ENCODE measurements at places on chromosomes 12 and 14. TPM values are rescaled to one million over a fixed set of nuclear protein-coding genes. Genes with fewer than 3 reads are reported as not detected.

The LALBA gene
- not detected for total RNA-seq

The CLEC9A gene
- total RNA-seq: not detected

The FAM181A gene
- total RNA-seq: not detected

The PIANP gene
- total RNA-seq: 0.13 TPM

The HEATR5A gene
- 22.0 TPM for total RNA-seq

The GRIP1 gene
- total RNA-seq: 9.2 TPM

The STON2 gene
- total RNA-seq: 0.36 TPM

The KRT74 gene
- not detected for total RNA-seq

The L2HGDH gene
- 15.0 TPM for total RNA-seq

The ETV6 gene
- 17.2 TPM for total RNA-seq

The TMEM19 gene
- 72.8 TPM for total RNA-seq

The ANKRD33 gene
- total RNA-seq: 0.21 TPM

The SLC6A13 gene
- 0.57 TPM for total RNA-seq

- DNase-seq: no peak
Measured at GRCh38 chr14:51931308-51931707, 58.0 kb upstream of the RTRAF start.

GRCh38 chr12:3043406-3043805 lies 33.8 kb upstream of the TSPAN9 start:
- DNase-seq: no peak

- no peak for DNase-seq
Measured at GRCh38 chr12:12446786-12447185, 89.9 kb downstream of the BORCS5 start.

DNA sequence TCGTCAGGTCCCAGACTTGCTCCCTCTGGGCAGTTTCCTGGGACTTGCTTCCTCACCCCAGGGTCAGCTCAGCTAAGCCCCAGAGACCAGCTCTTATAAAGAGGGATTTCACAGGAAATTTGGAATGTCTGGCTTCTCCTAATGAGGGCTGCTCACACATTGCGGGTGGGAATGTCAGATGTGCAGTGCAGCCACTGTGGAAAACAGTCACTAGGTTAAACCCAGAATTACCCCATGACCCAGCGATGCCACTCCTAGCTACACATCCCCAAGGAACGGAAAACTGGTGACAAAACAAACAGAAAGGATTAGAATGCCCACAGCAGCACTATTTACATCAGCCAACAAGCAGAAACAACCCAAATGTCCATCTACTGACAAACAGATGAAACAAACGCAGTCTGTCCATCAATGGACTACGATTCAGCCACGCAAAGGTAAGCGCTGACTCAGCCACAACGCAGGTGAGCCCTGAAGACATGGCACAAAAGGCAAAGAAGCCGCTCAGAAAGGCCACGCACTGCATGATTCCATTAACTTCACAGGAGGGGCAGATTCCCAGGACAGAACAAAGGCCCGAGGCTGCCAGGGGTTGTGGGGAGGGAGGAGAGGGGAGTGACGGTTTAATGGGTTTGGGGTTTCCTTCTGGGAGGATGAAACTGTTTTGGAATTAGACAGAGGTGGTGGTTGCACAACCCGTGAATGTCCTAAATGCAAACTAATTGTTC lies 63.0 kb downstream of the NCOR2 start:
- DNase-seq: no peak

DNA sequence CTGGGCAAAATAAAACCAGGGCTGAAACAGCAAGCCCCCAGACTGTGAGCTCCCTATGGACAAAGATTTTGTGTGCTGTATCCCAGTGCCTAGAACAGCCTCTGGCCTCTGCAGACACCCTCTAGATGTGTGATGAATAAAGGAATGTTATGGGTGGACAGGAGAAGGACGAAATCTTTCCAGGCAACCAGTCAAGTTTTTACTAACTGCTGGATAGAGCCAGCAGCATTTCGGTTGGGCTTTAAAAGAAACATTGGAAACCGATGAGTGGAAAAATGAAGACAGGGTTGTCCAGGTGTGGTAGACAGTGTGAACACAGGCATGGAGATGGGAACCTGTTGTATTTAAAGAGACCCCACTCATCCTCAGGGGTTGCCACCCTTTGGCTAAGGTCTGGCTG lies 4.0 kb downstream of the CHGA start:
- DNase-seq: no peak

DNA sequence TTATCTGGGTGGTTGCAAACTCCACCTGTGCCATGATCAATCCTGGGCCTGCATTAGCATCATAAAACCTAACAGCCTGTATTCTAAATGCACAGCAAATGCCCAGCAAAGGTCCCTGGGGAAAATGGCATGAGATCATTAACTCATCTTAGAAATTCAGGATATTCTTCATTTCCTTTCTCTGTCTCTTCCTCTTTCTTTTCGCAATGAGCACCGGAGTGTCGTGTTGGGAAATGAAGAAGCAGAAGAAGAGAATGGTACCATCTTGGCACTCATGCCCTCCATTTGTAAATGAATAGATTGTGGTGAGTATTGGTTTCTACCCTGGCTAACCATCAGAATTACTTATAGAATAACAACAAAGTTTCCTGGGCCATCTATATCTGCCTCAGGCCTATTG lies 193.6 kb downstream of the GALC start:
- no peak for DNase-seq

DNA sequence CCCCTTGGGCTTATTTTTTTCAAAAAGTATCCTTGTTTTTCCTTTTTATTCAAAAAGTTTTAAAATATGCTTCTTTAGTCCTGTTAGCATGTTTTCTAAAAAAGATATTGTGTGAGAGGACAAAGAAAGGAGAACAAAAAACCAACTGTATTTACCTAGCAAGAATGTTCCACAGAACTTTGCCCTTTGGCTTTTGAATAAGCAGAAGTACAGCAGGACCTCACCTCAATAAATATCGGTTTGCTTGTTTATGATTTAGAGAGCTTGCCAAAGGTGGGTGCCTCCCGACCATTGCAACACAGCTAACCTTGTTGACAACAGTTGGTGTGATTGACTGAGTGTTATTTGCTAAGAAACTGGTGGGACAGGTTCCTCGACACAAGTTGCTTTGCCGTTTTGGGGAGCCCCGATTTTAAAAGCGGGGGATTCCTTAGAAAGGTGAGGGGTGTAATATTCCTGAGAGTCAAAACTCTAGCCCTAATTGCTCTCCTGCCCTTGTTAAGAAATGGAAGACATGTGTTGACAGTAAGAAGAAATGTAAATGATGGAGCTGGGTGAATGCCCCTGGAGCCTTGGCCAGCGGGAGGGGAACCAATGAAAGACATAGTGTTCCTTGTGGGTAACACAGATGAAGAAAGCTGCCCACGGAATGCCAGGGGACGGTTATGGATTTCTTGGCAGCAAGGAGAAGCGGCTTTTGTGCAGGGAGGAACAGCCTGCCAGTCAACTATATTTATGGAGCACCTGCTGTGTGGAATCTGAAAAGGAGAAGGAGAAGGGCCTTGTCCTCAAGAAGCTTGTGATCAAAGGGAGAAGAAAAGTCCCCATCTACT lies 13.7 kb downstream of the MYBPC1 start:
- DNase-seq: no peak

- no peak for DNase-seq
Measured at GRCh38 chr14:75050852-75051555, at the start of gene MLH3. Gene MLH3, minus strand, starts transcription at chr14:75051467. Its CDS starts 1,812 bp downstream, at chr14:75049655.

DNA sequence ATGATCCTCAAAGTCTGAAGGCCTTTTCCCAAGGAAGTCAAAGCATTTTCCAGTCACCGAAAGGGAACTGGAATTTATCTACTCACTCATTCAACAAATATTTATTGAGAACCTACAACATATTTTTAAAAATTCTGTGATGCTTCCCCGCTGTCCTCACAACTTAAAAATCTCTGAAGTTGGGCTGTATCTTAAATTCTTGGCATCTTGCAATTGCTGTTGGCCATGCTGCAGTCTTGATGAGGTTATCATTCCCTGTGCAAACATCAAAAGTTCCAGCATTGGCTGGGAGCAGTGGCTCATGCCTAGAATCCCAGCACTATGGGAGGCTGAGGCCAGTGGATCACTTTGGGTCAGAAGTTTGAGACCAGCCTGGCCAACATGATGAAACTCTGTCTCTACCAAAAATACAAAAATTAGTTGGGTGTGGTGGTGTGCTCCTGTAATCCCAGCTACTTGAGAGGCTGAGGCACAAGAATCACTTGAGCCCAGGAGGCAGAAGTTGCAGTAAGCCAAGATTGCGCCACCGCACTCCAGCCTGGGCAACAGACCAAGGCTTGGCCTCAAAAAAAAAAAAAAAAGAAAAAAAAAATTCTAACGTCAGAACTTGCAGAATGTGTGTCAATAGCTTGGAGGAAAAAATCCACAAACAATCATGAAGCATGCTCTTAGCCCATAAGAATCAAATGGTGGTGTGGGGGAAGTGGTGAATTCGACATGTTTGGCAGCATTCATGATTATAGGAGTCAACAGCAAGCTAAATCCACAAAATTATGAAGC lies 34.9 kb downstream of the CCDC177 start:
- DNase-seq: no peak

DNA sequence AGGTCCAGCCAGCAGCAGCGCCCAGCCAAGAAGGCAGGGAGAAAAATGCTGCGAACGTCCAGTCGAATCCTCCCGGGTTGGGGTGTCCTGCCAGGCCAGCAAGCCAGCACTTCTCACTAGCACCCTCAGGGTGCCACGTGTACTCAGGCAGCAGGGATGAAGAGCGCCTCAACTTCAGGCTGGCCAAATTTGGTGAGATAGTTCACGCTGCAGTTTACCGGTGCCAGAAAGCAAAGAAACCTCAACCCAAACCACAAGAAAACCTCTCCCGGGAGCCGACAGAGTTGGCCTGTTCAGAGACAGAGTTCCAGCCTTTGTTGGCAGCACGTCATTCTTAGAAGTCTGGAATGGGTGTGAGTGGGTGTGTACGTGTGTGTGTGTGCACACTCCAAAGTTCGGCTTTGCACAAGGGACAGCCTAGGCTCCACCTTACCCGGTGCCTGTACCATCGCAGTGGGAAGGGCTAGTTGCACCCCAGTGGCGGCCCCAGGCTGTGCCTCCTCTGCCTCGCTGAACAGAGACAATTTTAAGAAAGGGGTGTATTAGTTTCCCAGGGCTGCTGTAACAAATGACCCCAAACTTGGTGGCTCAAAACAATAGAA lies 42.1 kb downstream of the ELK3 start:
- DNase-seq: no peak

Measured in Panc1 (cell line).